ENCODE measurements at places on chromosomes 11 and 22.

DNA sequence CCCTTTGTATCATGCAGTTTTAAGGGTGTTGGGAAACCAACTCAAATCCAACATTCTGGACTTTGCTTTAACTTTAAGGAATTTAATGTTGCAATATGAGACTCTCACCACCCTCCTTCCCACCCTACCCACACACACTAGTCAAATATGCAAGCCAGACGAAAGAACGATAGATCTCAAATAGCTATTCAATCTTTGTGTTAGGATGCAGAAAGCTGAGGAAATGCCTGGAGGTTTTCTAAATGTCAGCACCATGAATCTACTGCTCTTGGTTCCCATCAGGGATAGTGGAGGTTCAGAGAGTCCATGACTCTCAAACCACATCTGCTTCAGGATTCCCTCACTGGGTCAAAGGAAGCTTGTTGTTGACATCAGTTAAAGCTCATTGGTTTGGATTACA, 33.7 kb downstream of the EXPH5 start:
- DNase-seq: no peak

- no peak for DNase-seq
Observed at GRCh38 chr11:12186701-12187100, 76.3 kb downstream of the MICAL2 start.

- DNase-seq: no peak
Observed at GRCh38 chr11:22471385-22471784, 133.2 kb downstream of the SLC17A6 start.

GRCh38 chr11:18259259-18259658, 6.8 kb upstream of the SAA1 start:
- DNase-seq: no peak

DNA sequence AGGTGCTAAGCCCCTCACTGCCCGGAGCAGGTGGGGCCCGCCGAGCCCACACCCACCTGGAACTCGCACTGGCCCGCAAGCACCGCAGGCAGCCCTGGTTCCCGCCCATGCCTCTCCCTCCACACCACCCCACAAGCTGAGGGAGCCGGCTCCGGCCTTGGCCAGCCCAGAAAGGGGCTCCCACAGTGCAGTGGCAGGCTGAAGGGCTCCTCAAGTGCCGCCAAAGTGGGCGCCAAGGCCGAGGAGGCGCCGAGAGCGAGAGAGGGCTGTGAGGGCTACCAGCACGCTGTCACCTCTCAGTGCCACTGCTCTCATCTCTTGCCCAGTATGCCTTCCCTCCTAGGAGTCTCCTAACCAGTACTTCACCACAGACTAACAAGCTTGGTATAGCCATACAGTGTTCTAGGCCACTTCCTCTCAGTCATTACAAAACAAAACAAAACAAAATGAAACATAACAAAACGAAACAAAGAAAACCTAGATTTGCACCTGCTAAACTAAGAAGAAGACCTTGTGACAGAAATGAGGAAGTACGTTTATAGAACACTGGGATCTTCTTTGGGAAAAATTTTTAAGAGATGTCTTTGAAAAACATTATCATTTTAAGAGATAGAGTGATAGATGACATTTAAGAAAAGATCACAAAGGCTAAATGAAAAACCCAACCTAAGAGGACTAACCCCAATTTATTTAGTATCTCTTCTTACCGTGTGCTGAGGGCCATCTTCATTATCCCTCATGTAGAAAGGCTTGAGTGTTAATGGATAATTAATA, 47.7 kb upstream of the GAB2 start:
- peak; percentile 58 for DNase-seq

DNA sequence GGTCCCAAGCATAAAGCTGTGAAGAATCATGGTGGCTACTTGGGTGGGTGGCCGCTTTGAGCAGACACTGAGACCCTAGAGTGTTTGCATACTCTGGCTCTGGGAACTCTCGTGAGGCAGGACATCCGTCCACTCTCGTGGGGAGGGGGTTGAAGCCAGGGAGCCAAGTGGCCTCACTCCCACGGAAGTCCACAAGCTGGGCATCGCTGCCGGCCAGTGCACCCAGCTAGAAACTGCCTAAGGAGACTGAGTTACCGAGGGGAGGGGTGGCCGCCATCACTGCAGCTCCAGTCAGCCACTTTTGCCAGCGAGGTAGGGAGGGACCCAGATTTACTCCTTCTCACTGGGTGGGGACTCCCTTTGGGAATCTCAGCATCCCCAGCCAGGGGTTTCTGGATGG, 20.5 kb downstream of the MRGPRX2 start:
- no peak for DNase-seq

GRCh38 chr11:3902441-3902840, 47.0 kb downstream of the STIM1 start:
- no peak for DNase-seq

- DNase-seq: no peak
Observed at GRCh38 chr11:17915500-17916143, 97.2 kb downstream of the SERGEF start.

GRCh38 chr22:28600546-28601143, 79.0 kb downstream of the TTC28 start:
- peak; percentile 3 for DNase-seq

DNA sequence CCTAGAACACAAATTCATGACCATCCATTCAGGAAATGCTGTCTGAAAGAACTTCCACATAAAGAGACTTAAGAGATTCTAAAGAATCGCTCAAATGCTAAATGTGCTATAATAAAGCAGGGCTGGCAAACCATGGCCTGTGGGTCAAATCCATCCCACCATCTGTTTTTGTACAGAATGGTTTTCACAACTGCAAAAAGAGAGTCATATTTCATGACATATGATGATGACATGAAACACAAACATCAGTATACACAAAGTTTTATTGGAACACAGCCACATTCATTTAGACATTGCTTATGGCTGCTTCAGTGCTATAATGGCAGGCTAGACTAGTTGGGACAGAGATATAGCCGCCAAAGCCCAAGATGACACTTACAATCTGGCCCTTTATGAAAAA, 85.1 kb downstream of the RRAS2 start:
- DNase-seq: no peak

DNA sequence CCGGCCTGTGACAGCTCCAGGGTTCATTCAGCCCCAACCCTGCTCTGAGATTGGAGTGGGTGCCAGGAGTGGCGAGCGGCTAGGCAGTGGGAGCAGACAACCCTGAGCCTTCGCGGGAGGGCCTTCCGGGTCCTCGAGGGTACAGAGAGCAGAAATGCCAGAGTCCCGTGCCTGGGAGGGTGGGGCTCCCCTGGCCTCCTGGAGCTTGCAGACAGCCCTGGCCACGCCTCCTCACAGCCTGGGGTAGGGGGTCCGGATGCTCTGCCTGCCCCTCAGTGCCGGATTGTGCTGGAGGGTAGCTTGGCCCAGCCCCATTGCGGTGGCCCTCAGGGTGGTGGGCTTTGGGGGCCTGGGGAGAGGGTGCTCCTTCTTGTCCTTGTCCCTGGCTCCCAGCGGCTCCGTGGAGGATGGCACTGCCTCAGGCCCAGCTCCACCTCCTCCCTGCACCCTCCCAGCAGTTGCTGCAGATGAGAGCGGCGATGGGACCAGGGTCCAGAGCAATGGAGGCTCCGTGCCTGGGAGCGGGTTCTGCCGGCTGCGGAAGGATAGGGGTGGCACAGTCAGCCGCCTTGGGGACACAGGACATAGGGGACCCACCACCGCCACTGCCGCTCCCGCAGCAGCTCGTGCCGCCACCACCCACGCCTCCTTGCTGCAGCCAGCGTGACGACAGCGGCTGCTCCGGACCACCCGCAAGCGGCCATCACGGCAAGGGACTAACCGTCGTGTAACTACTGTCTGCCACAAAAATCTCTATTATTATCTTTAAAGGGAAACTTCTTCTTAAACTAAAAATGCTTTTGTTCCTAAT, 34.9 kb upstream of the OR10G7 start:
- DNase-seq: no peak

GRCh38 chr22:48517039-48518030, 1310.3 kb downstream of the BRD1 start:
- DNase-seq: no peak

DNA sequence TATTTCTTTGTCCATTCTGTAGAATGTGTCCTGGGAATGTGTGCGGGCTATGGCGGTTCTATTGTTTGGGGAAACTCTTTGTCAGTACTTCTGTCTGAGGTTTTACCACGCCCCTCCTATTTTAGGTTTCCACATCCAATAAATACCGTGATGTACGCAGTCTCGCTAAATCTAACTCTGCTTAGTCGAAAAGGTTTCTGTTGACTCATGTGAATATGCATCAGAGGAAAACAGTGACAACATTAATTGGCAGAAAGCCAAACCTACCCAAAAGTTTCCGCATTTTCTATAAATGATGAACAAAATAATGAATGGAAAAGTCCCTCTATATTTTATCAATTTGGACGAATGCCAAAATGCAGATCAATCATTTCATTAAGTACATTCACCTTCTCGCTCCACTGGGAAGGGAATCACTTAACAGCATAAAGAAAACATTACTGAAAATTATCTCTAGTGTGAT, 143.4 kb downstream of the MAML2 start:
- DNase-seq: no peak

GRCh38 chr11:58285483-58286040, 17.5 kb upstream of the OR10W1 start:
- no peak for DNase-seq

- peak; percentile 42 for DNase-seq
Observed at GRCh38 chr22:44664149-44664548, 37.9 kb upstream of the PRR5 start.

DNA sequence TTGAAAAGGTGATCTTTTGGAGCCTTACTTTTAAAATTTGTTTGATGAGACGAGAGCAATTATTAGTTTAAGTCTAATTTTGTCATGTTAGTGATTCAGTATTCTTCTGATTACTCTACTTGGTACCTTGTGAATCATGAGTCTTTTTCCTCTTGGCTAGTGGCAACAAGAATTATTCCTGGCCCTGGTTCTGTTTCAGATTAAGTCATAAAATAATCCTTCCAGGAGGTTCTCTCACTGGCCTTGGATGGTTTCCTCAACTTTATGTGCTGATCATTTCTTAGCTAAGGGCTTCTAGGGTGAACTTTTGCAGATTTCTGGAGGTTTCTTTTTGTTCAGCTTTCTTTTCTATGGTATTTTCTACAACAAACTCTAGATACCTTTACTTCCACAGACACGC, 741.8 kb upstream of the LUZP2 start:
- no peak for DNase-seq

DNA sequence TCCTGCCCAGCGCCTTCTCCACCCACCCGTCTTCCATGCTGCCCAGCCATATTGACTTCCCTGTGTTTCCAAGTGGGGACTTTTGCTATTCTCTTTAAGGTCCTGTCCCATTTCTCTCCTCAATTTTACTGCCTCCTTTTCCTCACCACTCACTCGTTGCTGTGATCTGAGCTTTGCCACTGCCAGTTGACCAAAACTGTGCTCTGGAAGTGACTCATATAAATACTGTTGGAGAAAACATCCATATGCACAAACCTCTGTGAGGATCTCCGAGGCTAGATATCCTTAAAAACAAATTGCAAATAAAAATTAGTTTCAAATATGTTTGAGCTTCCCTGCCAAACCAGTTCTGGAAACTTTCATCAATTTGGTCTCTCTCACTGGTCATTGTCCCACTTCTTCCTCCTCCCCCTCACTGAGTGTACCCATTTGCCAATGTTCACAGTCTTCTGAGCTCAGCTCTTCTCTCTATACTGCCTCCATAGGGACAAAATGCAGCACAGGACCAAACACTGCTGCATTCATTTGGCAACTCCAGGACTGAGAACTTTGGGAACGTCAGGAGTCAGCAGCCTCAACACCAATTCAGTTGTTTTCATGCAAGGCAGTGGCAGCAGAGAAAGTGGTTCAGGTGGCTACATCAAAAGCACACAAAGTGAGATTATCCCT, 34.0 kb upstream of the MMP13 start:
- DNase-seq: no peak

DNA sequence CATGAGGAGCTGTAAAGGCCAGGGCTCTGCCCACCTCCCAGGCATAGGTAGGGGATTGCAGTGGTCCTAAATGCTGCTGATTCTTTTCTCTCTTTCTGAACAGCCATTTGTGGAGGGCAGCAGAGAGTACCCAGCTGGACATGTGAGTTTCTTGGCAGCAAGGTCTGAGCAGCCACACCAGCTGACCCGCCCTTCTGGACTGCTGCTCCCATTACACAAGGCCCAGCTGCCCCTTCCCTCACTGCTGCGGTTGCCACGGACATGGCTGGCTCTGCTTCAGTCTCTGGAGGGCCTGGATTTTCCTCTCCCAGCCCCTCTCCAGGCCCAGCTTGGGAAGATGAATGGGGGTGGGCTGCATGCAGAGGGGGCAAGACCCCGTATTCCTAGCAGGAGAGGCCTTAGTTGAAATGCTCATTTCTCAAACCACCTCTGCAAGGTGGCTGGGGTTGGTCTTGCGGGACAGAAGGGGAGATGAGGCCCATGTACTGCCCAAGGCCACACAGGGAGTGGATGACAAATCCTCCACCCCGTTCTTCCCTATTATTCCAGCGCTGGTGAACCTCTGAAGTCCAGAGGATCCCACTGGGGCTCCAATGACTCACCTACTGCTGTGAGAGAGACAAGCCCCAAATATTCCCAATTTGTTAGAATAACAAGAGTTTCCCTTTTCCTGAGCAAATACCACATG, 4.6 kb downstream of the LGALS12 start:
- DNase-seq: no peak

- no peak for DNase-seq
Observed at GRCh38 chr11:111945198-111945597, 8.1 kb downstream of the DIXDC1 start.

DNA sequence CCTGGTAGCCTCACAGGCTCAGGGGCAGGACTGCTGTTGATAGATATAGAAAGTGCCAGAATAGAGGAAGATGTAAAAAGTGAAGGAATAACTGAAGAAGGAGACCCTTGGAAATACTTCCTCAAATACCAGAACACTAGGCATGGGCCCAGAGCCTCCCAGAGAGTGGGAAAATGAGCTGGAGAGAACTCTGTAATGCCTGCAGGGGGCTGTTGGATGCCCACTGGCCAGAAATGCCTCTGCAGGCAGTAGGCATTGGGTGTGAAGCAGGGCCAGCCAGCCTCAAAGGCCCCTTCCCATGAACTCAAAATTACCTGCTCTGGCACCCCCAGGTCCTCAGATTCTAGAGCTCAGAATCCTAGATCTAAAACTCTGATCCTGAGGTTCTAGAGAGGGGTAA, 15.1 kb downstream of the P2RY2 start:
- no peak for DNase-seq

GRCh38 chr11:112160091-112160848, 3.6 kb downstream of the IL18 start:
- no peak for DNase-seq

DNA sequence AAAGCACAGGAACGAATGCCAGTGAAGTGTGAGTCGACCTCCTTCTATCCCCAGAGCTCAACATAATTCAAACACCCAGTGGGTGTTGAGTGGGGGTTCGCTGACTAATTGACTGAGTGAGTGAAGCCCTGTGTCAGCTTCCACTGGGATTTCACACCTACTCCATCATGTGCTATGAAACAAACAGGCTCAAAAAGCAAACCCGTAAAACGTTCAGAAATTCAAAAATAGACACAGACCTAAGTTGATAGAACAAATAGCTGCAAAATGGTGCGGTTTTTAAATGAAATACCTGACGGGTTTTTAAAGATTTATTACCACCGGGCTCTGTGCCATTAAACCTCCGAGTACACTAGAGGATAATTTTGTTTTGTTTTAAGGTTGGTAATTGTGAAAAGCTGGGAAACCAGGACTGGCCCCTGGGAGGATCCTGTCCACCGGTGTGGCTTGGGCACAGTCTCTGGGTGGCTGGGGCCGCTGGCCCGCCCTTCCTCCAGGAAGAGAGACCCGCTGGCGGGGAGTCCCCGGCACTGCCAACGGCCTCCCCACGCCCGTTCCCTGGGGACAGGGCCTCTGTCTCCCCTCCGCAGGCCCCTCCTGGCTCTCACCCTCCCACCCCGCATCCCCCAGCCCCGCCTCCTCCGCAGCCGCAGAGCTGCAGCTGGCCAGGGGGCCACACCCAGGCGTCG, 13.6 kb downstream of the KCNJ5 start:
- peak; percentile 32 for DNase-seq

GRCh38 chr22:33451866-33452469, 393.8 kb upstream of the SYN3 start:
- DNase-seq: no peak

Data from GM19239 (cell line).